ELF-1 (cell line): ENCODE measurements at places on chromosomes 3 and 15.

DNA sequence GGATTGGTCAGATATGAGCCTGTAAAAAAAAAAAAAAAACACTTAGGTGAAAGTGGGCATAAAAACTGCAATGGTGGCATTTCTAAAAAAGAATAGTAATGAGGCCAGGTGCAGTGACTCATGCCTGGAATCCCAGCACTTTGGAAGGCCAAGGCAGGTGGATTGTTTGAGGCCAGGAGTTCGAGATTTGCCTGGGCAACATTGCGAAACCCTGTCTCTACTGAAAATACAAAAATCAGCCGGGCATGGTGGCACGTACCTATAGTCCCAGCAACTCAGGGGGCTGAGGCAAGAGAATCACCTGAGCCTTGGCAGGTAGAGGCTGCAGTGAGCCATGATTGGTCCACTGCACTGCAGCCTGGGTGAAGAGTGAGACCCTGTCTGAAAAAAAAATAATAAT is 38.3 kb upstream of the BHLHE40 start:
- no peak for DNase-seq

- no peak for DNase-seq
Observed at GRCh38 chr15:48989170-48989569, 25.5 kb upstream of the SHC4 start.

- DNase-seq = no peak
Observed at GRCh38 chr15:85702321-85703101, 92.2 kb downstream of the KLHL25 start.

GRCh38 chr15:69697916-69698315 is 245.3 kb downstream of the RPLP1 start:
- DNase-seq = no peak

DNA sequence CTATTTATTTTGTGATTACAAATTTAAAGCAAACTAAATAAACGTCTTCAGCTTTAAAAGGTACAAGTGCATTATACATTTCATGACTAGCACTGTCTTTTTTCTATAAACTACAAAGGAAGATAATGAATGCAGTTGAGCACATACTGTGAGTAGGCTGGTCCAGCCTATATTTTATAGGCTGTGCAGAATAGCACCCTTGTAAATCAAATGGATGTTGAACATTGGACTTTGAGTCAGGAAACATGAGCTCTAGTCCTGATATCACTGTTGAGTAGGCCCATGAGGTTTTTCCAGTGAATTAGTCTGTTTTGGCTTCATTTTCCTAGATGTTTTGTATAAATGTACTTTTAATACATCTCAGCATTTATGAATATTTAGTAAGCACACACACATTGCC is 447.3 kb upstream of the KCNMB2 start:
- no peak for DNase-seq

GRCh38 chr15:64019764-64020163 is 26.5 kb downstream of the DAPK2 start:
- DNase-seq = no peak

DNA sequence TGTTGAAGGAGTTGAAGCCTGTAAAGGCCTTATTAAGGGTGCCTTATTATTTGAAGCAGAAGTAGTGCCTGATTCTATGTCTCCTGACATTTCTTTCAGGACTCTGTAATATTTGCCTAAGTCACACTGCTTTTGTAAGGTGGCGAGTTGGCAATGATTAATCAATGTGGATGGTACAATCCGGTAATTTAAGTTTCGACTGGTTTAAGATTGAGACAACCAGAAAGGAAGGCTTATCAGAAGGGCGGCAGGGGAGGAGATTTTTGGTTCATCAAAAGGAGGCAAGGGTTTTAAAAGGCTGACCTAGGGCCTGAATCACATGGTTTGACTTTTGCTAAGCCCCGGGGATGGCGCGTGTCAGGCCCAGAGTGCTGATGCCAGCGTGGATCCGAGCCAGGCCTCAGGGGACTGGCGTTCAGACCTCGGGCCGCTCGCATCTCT is 830 bp upstream of the RNF13 start:
- no peak for DNase-seq

GRCh38 chr15:79541196-79541595 is 109.1 kb downstream of the MINAR1 start:
- no peak for DNase-seq

- no peak for DNase-seq
Observed at GRCh38 chr3:43331381-43331780, 45.0 kb downstream of the SNRK start.

DNA sequence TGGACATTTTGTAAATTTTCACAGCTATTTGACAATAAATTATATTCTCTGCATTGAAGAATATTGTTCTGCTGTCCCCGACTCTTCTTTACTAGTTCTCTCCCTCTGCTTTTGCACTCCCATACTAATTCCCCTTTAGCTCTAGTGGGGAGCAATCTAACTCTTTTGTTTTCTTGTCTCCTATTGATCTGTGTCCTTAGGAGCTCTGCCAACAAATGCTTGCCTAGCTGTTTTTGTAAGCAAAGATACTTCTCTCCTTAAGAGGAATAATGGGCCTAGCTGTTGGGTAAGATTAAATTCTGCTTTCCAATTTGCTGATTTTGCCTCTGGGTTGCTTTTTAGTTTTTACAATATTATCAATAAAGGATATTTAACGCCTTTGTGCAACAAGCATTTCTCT is 17.7 kb downstream of the ADAMTSL3 start:
- no peak for DNase-seq

- peak; percentile 85 for DNase-seq
Observed at GRCh38 chr3:57596495-57597126, 533 bp downstream of the ARF4 start.

DNA sequence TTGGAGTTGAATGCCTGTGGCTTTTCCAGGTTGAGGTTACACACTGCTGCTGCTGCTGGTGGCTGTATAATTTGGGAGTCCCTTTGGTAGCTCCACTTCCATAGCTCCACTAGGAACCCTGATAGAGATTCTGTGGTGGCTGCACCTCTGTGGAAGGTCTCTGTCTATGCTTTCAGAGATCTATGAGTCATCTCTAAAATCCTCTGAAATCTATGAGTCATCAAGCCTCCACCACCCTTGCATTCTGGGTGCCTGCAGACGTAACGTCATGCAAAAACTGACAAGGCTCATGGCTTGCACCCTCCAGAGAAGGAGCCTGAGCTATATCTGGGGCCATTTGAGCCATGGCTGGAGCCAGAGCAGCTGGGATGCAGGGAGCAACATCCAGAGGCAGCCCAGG is 1037.0 kb upstream of the CFAP20DC start:
- no peak for DNase-seq

GRCh38 chr15:100484443-100484842 is 44.3 kb downstream of the CERS3 start:
- no peak for DNase-seq

DNA sequence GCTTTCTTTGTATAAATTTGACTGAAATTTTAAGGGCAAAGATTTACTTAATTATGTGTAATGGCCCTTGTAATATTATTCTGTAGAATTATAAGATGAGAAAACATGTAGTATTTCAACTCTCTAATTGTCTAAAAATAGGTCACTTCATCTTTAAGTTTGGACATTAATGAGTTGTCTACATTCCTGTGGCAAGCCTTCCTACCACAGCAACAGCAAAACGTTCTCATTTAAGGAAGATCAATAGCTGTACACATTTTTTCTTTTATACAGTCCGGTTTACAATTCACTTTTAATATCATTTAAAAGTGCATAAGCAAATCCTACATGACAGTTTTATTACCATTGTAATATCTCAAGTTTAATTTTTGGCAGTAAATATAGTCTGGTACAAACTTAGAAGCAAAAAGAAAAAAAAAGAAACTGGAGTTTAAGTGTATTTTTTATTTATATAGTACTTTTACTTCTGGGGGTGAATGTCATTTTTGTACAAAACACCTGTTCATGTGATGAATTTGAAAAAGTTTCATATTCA is 501.8 kb downstream of the ZPLD1 start:
- DNase-seq = no peak

GRCh38 chr15:77653832-77654480 is 21.2 kb upstream of the LINGO1 start:
- DNase-seq = no peak

DNA sequence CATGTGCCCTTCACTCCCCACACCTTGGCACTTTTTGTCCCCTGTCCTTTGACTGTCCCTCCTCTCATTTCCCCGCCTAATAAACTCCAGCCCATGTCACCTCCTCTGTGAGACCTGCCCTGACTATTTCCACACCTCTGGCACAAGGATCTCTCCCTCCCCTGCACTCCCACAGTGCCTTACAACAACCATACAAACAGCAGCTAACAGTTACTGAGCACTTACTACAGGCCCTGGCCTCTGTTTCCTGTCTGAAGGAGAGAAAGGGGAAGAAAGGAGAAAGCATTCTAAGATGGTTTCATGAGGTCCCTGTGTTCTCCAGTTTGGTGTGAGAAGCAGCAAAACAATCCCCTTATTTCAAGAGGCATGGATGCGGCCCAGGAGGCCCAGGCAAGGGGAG is 20.0 kb upstream of the TRH start:
- no peak for DNase-seq

GRCh38 chr3:150293401-150294001 is 114.6 kb upstream of the TSC22D2 start:
- no peak for DNase-seq

DNA sequence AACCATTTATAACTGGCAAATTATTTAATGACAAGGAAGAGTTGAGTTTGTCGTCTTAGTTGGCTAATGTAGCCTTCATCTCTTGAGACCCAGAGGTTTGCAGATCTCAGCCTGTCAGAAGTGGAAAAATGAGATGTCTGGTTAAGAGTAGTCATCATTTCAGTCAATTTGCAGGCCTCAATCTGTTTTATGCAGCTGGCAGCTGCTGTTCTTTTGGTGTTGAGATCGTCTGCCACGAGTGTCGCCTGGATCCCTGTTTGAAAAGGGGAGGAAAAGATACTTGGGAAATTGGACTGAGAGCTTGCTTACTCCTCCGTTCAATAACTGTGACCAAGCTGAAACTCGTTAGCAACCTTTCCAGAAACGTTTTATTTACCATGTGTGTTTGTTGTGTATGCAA is 2.3 kb downstream of the PHLDB2 start:
- no peak for DNase-seq

- DNase-seq = no peak
Observed at GRCh38 chr3:148964809-148965208, 26.5 kb upstream of the GYG1 start.

DNA sequence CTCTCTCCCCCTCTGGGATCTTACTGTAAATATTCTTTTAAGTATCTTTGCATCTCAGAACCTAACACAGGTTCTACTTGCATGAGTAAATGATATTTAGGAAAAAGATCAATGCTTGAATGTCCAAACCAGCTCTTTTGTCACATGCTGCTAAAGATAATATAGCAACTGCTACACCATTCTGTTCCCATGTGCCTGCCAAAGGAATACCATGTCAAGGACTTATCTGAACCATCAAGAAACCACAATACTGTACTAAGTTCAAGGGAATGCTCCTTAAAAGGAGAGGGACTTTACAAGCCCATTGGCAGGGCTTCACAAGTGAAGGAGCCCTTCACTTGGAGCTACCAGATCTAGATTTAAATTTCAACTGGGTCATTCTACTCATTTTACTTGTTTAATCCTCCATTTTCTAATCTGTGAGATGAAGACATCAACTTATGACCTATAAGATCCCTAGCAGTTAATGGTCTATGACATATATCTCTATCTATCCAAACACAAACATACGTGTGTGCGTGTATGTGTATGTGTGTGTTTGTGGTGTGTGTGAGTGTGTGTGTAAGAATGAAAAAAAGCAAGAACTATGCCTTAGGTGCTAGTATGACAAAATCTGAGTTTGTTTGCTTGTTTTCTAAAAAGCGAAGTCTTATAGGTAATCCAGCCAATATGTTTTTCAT is 13.0 kb upstream of the SEC62 start:
- DNase-seq = no peak

- peak; percentile 83 for DNase-seq
Observed at GRCh38 chr3:45199837-45200648, 26.0 kb downstream of the TMEM158 start.

- no peak for DNase-seq
Observed at GRCh38 chr15:69524814-69525213, 72.2 kb downstream of the RPLP1 start.

GRCh38 chr15:90981681-90982080 is 12.7 kb downstream of the PRC1 start:
- DNase-seq = no peak

GRCh38 chr3:29466442-29466841 is 185.6 kb downstream of the RBMS3 start:
- DNase-seq = no peak

DNA sequence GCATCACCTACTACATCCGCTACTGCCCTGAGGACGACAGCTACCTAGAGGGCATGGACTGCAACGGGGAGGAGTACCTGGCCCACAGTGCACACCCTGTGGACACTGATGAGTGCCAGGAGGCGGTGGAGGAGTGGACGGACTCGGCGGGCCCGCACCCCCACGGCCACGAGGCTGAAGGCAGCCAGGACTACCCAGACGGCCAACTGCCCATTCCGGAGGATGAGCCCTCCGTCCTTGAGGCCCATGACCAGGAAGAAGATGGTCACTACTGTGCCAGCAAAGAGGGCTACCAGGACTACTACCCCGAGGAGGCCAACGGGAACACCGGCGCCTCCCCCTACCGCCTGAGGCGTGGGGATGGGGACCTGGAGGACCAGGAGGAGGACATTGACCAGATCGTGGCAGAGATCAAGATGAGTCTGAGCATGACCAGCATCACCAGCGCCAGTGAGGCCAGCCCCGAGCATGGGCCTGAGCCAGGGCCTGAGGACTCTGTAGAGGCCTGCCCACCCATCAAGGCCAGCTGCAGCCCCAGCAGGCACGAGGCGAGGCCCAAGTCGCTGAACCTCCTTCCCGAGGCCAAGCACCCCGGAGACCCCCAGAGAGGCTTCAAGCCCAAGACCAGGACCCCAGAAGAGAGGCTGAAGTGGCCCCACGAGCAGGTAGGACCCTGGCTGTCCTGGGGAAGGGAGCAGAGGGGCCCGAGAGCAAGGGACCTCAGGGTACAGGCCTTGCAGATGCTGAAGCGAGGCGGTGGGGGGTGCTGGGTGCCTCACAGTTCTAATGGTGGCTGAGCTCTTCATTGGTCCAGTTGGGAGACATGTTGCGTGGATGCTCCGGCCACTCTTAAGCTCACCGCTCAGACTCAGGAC is 168.6 kb downstream of the APBA2 start:
- no peak for DNase-seq

GRCh38 chr3:141191097-141191749 is 40.4 kb upstream of the PXYLP1 start:
- DNase-seq = no peak

DNA sequence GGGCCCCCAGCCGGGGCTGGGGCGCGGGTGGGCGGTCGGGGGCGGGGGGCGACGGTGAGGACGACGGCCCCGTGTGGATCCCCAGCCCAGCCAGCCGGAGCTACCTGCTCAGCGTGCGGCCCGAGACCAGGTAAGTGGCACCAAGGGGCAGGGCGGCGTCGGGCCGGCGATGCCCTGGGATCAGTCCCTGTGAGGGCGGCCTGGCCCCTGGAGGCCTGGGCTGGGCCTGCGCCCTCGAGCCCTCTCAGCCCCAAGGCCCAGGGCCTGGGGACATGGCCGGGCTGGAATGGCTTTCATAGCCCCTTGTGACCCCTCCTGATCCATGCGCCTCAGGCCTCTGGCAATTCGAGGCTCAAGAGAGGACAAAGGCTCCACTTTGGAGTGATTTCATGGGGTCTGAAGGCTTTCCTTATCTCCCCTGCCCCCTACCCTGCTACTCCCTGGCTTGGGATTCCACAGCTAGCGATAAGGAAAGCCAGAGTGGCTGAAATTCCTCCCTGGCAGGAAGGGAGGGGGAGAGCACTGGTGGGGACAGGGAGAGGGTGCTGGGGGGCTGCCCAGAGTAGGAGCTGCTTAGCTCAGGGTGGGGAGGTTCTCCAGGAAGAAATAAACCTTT is 418 bp downstream of the ALPK3 start:
- peak; percentile 89 for DNase-seq

- DNase-seq = no peak
Observed at GRCh38 chr3:81874738-81875137, 113.3 kb upstream of the GBE1 start.
